NCI-H187 treated with DMSO at 0.1 percent for 48 hours (cell line): ENCODE measurements at places on chromosomes 3 and 15.

GRCh38 chr3:24628523-24629258 lies 134.0 kb upstream of the THRB start:
- DNase-seq, result no peak

DNA sequence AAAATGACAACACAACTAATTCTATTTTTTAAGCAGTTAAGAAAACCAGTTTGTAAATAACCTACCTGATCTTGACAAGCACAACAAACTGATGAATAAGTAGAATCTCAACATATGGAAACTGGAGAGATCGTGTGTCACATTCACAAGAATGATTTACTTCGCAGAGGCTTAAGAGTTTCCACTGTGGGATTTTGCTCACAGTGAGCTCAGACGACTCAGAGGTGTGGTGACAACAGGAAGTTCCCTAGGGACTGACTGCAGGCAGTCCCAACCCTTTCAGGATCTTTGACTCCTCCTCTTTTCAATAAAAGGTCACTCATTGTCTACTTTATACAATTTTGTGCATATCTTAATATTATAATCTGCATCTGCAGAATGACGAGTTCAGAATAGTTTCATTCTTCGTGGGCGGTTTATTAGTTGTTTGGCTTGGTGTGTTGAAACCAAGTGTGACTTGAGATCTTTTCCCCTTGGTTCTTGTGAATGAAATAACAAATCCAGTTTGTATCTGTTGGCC lies at the start of gene LIPH:
TSS of gene LIPH (minus strand) at position 231 of the 520 bp plus-strand sequence. CDS start at position 114, 117 bp downstream.
- DNase-seq, result no peak

- no peak for DNase-seq
Measured at GRCh38 chr3:50146316-50146901, 8.7 kb upstream of the SEMA3F start.

GRCh38 chr15:100133001-100133400 lies 208.8 kb downstream of the ADAMTS17 start:
- no peak for DNase-seq

DNA sequence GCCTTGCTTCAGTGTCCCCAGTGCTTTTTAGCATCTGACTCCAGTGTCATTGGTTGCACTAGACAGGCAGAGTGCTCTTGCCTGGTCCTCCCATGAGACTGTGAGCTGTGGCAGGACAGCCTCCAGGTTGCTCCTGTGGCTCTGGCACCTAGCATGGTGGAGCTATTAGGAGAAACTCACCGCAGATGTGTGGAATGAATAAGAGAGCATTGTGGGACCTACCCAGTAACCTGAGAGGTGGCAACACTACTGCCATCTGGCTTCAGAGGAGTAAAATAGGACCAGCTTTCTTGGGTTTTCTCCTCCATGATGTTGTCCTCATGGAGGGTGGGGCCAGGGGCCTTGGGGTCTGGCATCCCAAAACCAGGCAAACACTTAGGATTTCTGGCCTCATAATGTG lies 183.6 kb downstream of the EPHB1 start:
- DNase-seq, result no peak

DNA sequence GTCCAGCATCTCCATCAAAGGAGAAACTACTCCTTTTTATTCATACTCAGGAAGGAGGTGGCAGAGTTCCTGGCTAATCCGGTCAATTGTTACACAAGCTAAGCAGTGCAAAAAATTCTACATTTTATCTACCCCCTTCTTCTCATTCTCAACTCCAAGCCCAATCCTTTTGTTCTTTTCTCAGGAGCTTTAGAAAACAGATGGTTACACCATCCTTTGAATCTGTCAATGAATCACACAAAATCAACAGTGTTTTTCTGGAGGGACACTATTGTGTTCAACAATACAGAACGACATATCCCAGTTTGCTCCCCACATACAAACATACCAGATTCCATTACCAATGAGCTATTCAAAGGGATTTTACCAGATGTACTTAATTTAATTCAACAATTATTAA lies 362.1 kb downstream of the MAGI1 start:
- no peak for DNase-seq

- no peak for DNase-seq
Measured at GRCh38 chr3:159077860-159078259, 276.0 kb downstream of the MFSD1 start.

GRCh38 chr3:141854599-141854998 lies 21.8 kb upstream of the ATP1B3 start:
- no peak for DNase-seq

DNA sequence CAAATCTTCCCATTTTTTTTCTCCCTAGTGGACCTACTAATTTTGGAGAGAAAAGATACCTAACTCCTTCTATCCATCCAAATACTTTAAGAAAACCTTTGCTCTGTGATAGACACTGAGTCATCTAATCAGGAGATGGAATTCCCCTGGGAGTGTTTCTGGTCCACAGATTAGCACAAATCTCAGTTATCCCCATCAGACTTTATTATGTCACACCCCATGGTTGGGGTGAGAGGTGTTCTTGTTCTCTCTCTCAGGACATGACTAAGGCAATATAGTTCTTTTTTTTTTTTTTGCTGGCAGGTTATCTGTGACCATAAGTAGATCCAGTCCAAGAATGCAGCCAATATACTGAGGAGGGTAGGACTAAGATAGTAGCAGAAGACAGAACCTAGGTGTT lies 15.8 kb downstream of the SLC9A9 start:
- no peak for DNase-seq

DNA sequence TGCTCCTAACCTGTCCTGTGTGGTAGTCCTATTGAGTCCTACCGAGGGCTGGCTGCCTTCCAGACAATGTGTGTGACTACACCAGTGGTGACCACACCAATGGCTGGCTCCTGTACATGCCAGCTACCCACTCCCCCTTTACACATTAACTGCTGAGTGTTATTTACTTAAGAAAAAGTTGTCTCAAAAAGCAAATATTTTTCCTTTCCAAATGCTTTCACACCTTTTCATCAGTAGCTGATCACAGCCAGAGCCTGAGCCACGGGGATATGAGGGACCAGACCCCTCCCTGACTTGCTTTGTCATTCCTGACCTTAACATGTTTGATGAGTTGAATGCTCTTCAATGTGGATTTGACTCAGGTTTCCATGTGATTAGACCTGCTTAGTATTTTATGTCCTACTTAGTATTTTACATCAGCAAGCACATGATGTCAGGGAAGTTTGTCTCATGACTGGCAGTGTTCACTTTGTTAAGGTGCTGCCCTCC lies 29.6 kb upstream of the GREM1 start:
- no peak for DNase-seq

DNA sequence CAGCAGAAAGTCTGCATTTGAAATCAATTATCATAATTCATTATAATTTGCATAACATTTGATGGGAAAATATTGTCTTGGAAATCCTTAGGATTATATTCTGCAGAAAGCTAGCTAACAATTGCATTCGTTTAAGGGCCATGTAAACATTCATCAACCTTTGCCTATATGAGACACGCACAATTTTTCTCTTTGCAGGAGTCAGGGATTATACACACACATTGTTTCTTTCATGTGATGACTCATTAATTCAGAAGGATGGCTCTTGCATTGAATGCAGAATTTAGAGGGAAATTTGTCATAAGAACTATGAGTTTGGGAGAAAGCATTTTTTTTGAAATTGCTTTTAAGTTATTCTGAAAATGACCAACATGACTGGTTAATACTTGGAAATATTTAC lies 844.7 kb downstream of the DIPK2A start:
- DNase-seq, result no peak

- no peak for DNase-seq
Measured at GRCh38 chr3:31010491-31010890, 116.0 kb upstream of the GADL1 start.

DNA sequence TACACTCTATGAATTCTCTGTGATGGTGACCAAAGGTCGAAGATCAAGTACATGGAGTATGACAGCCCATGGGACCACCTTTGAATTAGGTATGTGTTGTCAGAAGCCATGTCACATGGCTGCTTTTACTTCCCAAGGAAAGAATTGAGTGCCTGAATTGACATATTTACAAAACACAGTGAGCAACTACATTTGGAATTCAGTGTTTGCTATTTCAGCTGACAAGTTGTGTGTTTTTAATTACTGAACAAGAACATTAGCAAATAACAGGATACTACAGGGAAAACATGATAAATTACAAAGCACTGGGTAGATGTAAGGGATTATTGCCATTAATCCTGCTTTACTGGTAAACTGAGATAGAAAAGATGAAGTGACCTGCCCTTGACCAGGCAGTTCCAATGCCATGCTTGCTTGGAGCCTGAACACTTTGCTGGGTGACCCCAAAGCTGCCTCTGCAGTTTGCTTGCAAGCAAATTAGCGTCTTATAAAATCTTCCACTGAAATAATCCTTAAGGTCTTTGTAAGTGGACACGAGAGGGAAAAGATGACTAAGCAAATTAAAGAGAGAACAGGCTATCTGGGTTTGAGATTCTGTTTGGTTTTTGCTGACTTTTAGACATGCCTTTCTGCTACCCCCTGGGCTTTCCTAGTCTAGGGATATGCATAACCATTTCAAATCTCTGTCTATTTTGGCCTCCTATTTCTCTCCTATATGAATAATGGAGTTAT lies 98.2 kb downstream of the HCN4 start:
- no peak for DNase-seq

GRCh38 chr15:78570710-78571109 lies 5.4 kb downstream of the CHRNA5 start:
- DNase-seq, result no peak

DNA sequence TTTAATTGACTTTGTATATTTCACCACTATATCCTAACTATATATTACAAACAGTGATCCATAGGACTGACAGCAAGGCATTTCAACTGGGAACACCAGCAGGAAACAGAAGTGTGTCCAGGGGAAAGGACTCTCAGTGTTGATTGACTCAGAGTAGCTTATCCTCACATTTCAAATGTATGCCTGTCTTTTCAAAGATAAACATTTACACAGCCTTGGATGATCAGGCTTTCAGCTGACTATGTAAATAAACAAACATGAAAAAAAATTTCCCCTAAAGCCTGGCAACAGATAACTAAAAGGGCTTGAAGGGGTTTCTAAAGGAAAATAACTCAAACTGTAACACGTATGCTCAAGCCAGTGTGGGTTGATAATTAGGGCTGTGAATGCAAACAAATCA lies 321.8 kb downstream of the TBC1D5 start:
- DNase-seq, result no peak

GRCh38 chr3:139588450-139588849 lies 48.9 kb upstream of the RBP1 start:
- peak; percentile 54 for DNase-seq

DNA sequence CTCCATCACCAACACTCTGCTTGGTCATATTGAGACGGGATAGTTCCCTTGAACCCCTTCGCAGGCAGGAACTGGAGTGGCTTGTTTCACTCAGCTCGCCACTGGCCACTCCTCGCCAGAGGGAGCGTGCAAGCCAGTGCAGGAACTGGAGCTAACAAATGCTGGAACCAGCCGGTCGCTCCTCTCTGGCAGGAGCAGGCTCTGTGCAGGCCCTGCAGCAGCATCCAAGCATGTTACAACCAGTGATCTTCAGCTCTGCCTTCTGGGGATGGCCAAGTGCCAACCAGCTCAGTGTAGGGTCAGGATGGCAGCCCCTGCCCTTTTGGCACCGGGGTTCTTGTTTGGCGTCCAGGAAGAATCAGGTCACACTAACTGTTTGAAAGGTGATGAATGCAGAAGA lies 329.0 kb upstream of the AZI2 start:
- DNase-seq, result no peak

- no peak for DNase-seq
Measured at GRCh38 chr3:46992231-46992630, 12.8 kb downstream of the NBEAL2 start.
